ENCODE measurements at places on chromosomes 1 and 21. TPM values are rescaled to one million over a fixed set of nuclear protein-coding genes. Genes with fewer than 3 reads are reported as not detected.

- no peak for DNase-seq
Observed at GRCh38 chr1:100387657-100388350, 35.5 kb downstream of the CDC14A start.

- DNase-seq = no peak
Observed at GRCh38 chr21:43352568-43353281, 74.2 kb downstream of the SIK1 start.

- DNase-seq = no peak
Observed at GRCh38 chr1:33337441-33337840, 16.5 kb upstream of the A3GALT2 start.

GRCh38 chr1:222257027-222257426 lies 290.9 kb downstream of the HHIPL2 start:
- DNase-seq = no peak

The ZNF648 gene
- 0.23 TPM for polyA plus RNA-seq

DNA sequence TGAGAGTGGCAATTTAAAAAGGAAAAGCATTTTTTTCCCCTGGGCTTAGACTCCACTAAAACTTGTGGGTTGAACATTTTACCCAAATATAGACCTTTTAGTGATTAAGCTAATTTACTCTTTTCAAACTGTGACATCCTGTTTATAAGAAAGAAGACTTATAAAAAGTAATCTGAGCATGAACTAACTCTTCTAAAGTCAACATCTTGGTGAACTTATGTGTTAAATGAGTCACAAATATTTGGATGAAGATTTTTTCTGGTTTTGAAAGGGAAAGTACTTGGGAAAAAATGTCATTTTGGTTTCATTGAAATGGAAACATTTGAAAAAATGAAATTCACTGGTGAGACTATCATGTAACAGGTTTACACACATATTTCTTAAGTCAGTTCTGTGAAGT lies 109.8 kb downstream of the KCNK2 start:
- no peak for DNase-seq

All from right renal cortex interstitium (tissue), 3 donors.